ENCODE measurements at places on chromosomes 16 and 17.

DNA sequence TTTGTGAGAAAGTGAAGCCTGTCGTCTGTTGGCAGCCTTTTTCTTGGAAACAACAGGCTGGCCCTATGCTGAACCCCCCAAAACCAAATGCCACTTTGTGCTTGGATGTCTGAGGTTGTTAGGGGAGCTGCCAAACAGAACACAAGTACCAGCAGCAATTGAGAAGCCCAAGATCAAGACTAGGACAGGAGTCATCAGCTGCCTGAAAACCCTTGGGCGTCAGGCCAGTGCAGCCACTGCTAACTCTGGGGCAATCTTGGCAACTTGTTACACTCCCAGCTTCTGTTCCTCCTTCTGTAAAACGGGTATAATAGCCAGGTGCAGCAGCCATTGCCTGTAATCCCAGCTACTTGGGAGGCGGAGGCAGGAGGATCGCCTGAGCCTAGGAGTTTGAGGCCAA, 9.3 kb upstream of the LRRC59 start:
- no peak for DNase-seq

DNA sequence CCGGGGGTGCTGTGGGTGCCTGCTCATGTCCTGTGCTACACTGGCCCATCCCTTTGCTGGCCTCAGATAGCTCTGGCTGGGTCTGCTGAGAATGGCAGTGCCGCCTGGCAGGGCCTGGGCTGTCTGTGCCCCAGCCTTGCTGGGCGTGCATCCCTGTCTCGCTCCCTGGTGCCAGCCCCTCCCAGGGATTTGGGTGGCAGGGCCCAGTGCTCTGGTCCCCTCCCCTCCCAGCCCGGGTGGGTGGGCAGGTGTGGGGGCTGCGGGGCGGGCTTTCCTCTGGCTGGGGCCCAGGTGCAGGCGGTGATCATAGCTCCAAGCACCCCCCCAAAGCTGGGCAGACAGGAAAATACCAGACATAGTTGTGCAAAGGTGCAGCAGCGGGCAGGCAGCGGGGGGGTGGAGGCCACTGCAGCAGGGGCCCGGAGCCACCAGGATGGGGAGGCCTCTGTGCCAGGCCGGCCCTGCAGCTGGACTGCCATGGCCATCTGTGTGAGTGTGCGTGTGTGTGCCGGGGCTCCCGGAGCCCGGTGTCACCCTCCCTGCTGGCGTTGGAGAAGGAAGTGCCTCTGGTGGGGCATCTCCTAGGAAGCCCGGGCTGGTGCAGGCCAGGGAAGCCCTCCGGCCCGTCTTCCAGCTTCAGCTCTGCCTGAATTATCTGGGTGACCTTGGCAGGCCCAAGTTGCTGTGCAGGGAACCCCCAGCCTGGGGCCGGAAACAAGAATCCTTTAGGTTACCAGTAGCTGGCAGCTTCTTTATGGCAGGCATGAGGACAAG, 7.4 kb downstream of the GLIS2 start:
- DNase-seq: no peak

- DNase-seq: no peak
These were observed 18.0 kb upstream of the HOXB9 start for GRCh38 chr17:48644159-48644558.

DNA sequence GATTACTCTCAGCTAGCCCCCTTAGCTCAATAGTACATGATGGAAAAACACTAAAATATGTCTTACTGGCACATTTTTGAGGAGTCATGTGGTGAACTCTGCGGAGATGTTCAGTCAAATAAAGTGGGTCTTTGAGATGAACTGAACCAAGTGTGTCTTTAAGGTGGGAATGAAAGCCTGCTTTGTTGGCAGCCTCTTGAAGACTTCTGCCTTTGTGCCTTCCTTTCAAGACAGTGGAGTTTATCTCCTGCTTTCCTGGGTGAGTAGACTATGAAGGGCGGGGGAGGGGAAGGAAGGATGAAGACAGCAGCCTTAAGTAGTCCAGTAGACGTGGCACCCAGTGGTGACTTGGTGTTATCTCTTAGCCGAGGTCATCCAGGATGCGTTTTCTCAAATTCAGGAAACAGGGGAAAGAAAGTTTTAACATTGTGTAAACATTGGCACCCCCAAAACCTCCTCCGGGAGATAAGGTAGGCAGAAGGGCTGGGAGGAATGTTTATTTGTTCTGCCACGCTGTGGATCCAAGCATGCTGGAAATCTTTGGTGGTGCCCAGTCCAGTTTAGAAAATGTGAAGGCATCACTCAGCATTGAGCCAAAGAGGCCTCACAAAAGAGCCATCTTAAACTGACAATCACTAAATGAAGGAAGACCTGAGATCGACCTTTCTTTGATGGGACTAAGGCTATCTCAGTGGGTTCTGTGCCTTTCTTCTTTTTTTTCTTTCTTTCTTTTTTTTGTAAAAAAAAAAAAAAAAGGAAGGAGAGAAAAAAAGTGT, 220.6 kb downstream of the FTO start:
- DNase-seq: no peak

- peak; percentile 57 for DNase-seq
These were observed 1.6 kb downstream of the HOXB2 start for GRCh38 chr17:48543107-48543853.

- DNase-seq: no peak
These were observed 468.0 kb downstream of the HS3ST3B1 start for GRCh38 chr17:14768923-14769322.

- no peak for DNase-seq
These were observed 10.9 kb upstream of the FOXJ1 start for GRCh38 chr17:76151896-76152454.
